ENCODE measurements at places on chromosomes 5 and 9.

- peak; percentile 43 for DNase-seq
Measured at GRCh38 chr9:91001146-91001611, 199.6 kb downstream of the SYK start.

DNA sequence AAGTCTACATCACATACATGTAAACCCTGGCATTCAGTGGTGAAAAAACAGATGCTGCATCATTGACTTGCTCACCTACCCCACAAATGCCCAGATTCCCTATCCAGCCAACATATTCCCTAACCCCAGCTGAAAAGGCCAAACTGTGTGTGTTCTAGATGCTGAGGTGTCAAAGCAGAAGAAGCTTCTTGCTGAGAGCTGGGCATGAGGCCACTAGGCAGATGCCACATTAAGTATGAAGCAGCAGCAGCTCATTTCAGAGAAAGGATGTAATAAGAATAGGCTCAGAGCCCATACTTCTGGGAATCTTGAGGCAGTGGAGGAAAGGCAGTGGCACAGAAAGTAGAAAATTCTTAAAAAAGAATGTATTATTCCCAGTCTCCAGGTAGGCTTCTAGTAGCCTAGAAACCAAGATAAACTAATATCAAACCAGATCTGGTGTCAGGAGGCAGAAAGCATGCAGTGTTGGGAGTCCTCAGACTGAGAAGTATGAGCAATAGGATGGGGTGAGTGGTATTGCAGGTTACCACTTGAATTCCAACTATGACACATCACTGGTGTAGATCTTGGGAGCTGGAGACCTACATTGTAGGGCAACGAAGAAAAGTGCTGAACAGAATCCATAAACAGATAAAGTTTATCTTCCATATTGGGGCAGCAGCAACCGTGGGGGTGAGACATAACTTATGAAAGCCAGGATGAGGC is 71.9 kb upstream of the GRHPR start:
- DNase-seq: no peak

DNA sequence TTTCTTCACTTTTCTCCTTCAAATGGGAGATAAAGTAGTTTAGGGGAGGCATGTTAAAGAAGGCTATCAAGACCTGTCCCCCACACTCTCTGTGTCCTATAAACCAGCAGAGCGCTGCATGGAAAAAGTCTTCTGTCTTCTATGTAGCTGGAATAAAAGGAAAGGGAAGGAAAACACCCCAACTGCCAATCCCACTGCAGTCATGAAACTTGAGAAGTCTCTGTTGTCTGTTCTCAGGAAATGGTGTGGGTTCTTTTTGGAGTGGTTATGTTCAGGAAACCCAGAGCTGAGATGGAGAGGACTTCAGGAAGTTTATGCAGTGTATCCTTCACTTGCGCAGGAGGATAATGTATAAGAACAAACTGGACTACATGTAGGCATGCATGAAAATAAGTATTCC is 274.3 kb downstream of the GAS1 start:
- peak; percentile 45 for DNase-seq

- DNase-seq: no peak
Measured at GRCh38 chr9:77710965-77711648, 63.0 kb upstream of the GNA14 start.

GRCh38 chr5:103013933-103014552 is 105.9 kb downstream of the GIN1 start:
- DNase-seq: no peak

GRCh38 chr5:42520203-42520602 is 97.0 kb downstream of the GHR start:
- no peak for DNase-seq

- DNase-seq: no peak
Measured at GRCh38 chr9:26974927-26975326, 18.7 kb downstream of the IFT74 start.

GRCh38 chr5:3324421-3325101 is 271.1 kb upstream of the IRX1 start:
- DNase-seq: peak; percentile 43

GRCh38 chr9:3473405-3473804 is 52.4 kb downstream of the RFX3 start:
- DNase-seq: no peak

DNA sequence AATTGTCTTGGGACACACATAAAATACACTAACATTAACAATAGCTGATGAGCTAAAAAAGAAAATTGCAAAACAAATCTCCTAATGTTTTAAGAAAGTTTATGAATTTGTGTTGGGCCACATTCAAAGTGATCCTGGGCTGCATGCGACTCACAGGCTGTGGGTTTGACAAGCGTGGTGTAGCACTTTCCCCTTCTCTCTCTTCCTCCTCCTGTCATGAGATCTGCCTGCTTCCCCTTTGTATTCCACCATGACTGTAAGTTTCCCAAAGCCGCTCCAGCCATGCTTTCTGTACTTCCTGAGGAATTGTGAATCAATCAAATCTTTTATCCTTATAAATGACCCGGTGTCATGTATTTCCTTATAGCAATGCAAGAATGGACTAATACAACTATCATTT is 178.0 kb downstream of the TLR4 start:
- no peak for DNase-seq

DNA sequence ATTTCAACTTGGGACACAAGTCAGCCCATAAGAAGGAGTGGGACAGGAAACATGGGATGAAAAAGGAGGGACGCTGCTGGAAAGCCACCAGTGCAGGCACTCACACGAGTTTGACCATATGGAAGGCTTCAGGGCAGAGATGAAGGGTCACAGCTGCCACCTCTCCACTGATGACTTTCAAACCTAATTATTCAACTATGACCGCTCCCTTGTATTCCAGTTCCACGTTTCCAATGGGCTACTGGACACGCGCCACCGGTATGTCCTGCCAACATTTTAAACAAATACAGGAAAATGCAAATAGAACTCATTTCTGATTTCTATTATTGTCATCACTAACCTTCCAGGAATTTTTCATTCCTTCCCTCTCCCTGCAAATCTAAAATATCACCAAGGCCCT is 134.7 kb downstream of the SLC1A3 start:
- DNase-seq: peak; percentile 73

DNA sequence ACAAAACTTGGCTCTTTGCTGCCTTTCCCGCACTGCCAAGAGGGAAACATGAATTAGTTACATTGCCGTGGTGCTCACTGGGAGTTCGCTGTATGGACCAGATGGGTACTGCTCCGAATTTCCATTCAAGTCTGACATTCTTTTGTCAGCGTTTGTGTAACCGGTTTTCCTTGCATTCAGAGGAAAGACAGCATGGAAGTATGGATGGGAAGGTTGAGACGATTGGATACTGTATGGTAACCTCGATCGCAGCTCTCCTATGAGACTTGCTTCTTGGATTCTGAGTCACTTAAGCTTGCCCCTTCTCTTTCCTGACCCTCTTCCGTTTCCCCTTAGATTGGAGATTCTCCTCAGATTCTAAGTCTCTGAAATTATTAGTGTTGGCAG is 625 bp upstream of the UBLCP1 start:
- peak; percentile 39 for DNase-seq

GRCh38 chr9:120925535-120926396 is 830 bp downstream of the TRAF1 start:
- DNase-seq: no peak

GRCh38 chr5:124825983-124826337 is 79.5 kb upstream of the ZNF608 start:
- DNase-seq: no peak

DNA sequence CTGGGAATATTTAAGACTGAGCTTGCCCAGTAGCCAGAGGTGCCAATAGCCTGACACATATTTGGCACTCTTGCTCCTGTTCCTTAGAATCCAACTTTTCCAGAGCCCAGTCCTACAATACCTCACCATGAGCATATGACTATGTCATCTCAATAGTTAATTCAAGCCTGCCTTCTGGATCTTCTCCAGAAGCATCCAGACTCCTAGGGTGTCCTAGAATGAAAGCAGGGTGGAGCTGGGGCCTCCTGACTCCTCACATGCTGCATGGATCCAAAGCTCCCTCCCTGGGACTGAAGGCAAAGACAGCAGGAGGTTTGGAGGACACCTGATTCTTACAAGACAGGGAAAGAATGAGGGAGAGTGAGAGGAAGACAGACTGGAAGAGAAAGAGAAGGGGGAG is 37.9 kb downstream of the SH3TC2 start:
- DNase-seq: no peak

- no peak for DNase-seq
Measured at GRCh38 chr5:133390416-133391353, 221.7 kb downstream of the FSTL4 start.

DNA sequence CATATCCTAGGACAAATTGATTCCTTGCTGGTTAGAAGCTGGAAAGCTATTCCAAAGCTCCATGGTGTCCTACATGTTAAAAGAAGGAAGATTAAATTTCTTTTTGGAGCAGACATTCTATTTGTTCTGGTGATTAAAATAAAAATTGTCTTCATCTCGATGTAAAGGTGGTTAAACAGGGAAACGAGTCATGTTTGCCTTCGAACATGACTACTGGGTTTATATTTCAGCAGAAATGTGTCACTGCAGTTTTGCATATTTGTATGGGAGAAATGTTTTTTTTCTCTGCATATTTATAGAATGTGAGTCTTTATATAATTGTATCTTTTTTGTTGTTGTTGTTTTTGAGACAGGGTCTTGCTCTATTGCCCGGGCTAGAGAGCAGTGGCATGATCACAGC is 36.4 kb downstream of the ADAMTS12 start:
- no peak for DNase-seq

GRCh38 chr9:114258866-114259797 is 63.8 kb upstream of the ORM1 start:
- no peak for DNase-seq

- no peak for DNase-seq
Measured at GRCh38 chr5:180141068-180141660, 67.8 kb downstream of the RASGEF1C start.

GRCh38 chr9:128771094-128771721 is 519 bp downstream of the ZER1 start:
- DNase-seq: no peak

- no peak for DNase-seq
Measured at GRCh38 chr5:139901251-139901575, 105.6 kb downstream of the PSD2 start.

- no peak for DNase-seq
Measured at GRCh38 chr9:7394002-7394774, 405.4 kb downstream of the DMAC1 start.

- DNase-seq: peak; percentile 58
Measured at GRCh38 chr5:172533399-172534228, 79.3 kb upstream of the SH3PXD2B start.

DNA sequence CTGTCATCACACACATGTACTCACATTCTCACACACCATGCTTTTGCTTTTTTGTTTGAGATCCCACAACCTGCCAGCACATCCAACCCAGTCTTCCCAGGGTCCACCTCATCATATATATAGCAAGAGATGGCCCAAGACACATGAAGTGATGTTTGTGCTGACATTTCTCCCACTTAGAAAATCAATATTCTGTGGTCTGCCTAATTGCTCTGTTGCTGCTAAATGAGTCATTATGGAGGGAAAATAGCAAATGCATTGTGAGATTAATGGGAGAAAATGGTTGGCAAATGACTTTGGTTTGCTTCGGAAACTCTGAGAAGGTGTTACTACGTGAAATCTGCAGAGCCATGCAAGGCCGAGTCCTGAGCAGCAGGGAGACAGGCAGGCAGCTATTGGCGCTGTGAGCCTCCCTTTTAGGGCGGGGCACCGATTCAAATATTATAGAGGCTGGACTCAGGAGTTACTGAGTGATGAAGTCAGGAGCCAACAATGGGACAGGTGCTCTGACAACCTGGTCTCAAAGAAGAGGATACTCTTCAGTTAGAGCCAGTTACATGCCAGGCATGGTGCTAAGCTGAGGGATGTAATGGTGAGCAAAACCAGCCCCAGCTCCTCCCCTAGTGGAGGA is 62.8 kb downstream of the DAB2IP start:
- DNase-seq: no peak

- no peak for DNase-seq
Measured at GRCh38 chr5:84729326-84729725, 344.6 kb upstream of the EDIL3 start.

GRCh38 chr5:18220631-18221030 is 586.4 kb downstream of the TAF11L14 start:
- no peak for DNase-seq

GRCh38 chr5:62521319-62521718 is 57.3 kb upstream of the LRRC70 start:
- no peak for DNase-seq

- DNase-seq: peak; percentile 86
Measured at GRCh38 chr9:36023260-36024048, 13.3 kb upstream of the RECK start.

DNA sequence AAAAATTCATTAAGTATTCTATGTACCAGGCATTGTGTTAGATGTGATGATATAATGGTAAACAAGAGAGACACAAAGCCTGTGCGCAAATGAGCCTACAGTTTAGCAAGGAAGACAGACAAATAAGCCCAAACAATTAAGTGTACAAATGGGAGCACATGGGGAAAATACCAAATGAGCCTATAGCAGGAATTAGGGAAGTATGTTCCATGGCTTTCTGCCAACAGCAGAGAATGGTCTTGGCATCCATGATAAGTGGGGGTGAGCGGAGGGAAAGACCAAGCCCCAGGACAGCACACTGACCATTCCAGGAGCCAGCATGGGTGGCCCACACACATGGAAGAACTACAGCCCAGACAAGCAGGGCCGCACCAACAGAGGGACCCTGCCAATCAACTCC is 369.7 kb downstream of the DEPDC1B start:
- no peak for DNase-seq

GRCh38 chr9:84327184-84327583 is 13.4 kb downstream of the SLC28A3 start:
- no peak for DNase-seq
